ENCODE measurements at places on chromosomes 7 and 10.

- no peak for DNase-seq
Measured at GRCh38 chr10:109823196-109823595, 100.1 kb downstream of the XPNPEP1 start.

- no peak for DNase-seq
Measured at GRCh38 chr7:919114-919442, 35.4 kb downstream of the ADAP1 start.

- DNase-seq: peak; percentile 73
Measured at GRCh38 chr7:105678811-105679495, 97.7 kb upstream of the EFCAB10 start.

GRCh38 chr7:117362294-117362888 lies 39.5 kb upstream of the WNT2 start:
- no peak for DNase-seq

GRCh38 chr7:50342616-50343114 lies 38.1 kb downstream of the IKZF1 start:
- DNase-seq: no peak

GRCh38 chr10:106978756-106979155 lies 185.8 kb downstream of the SORCS1 start:
- no peak for DNase-seq

GRCh38 chr7:23373151-23374004 lies 74.2 kb downstream of the MALSU1 start:
- DNase-seq: no peak

DNA sequence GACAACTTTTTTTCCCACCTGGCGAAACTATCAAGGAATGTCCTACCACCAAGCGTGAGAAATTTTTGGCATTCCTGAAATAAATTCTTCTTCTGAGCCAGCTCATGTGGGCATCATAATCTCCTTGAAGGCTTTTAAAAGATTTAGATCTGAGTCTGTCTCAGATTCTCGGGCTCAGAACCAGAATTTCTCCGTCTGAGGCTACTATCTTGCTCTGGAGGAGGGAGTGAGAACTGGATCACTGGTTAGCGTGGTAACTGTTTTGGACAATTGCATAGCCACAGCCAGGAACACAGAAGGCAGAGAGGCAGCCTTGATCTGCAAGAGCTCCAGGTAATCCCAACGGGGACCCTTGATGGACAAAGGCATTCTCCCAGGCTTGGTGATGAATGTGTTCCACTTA lies 1.0 kb upstream of the PLAC9 start:
- DNase-seq: no peak
